IMR-90 (cell line): ENCODE measurements at places on chromosomes 2 and 18. TPM values are rescaled to one million over a fixed set of nuclear protein-coding genes. Genes with fewer than 3 reads are reported as not detected.

DNA sequence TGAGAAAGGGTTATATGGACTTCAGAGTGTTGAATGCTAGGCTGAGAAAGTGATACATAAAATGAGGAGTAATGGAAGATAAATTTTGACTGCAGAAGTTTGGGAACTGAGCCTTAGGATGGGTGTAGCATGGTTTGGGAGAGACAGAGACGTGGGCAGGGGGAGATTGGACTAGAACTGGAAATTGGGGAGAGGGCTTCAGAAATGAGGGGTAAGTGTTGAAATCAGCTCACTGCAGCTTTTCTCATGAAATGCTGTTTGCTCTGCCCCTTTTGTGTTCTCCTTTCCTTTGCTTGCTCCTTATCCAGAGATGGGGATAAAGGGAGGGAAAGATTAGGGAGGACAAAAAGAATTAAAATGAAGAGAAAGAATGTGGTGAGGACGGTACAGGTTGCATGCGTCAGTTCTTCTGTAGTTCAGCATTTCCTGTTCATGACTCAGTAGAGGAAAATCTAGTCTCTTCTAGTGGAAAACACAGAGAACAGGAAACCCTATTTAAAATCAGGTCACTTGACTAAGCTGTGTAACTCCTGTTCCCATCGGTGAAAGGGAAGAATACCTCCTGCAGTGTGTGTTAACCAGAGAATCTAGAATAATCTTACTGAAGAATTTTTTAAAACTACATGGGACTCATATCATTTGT, 105.6 kb downstream of the CRIM1 start:
- DNase-seq: peak; percentile 96

DNA sequence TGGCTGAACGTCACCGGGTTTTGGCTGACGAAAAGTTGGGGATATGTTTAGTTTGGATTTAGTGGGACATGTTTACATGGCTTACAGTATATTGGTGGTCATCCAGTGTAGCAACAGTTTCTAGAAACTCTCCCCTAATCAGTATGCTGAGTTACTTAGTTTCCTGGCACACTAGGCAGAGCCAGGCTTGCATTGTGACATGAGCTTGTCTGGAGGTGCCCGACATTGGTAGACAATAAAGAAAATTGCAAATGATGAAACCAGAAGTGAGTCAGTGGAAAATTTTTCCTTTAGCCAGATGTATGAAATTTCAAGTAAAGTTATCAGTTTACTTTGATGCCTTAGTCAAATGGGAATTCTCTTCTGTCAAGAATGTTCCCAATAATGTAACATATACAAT, 276.1 kb downstream of the RDH14 start:
- peak; percentile 12 for DNase-seq

Gene CD8B
- total RNA-seq: not detected in 2 replicates

GRCh38 chr2:98514096-98514639, 69.5 kb downstream of the INPP4A start:
- DNase-seq: no peak

GRCh38 chr18:13564579-13564978, 161.8 kb downstream of the FAM210A start:
- no peak for DNase-seq

Gene ZNF892
- total RNA-seq: 2.2 and 2.7 TPM in 2 replicates

- DNase-seq: no peak
Measured at GRCh38 chr2:45567288-45567963, 43.6 kb downstream of the SRBD1 start.

Gene LRRC30
- not detected in 2 replicates for total RNA-seq

GRCh38 chr18:31931163-31931885, 11.6 kb downstream of the TRAPPC8 start:
- peak; percentile 26 for DNase-seq

GRCh38 chr18:44590956-44591670, 89.6 kb upstream of the SETBP1 start:
- no peak for DNase-seq

Gene ALPG
- total RNA-seq: not detected in 2 replicates

Gene RBKS
- 0.83 and 1.1 TPM in 2 replicates for total RNA-seq

DNA sequence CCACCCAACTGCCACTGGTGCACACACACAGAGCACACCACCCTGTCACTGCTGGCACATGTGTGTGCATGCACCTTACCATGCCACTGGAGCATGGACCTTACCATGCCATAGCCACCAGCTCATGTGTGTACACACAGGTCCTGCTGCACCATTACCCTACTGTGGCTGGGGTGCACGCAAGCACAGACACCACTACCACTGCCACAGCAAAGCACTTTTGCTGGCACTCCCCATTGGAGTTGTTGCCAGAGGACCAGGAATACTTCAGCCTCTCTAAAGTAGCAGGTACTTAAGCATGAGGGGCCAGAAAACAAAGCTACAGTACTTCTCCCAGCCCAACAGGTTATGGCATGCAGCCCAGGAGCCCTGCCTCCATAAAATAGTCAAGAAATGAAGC, 404.8 kb downstream of the MBD2 start:
- DNase-seq: no peak

Gene LYG2
- not detected in 2 replicates for total RNA-seq

DNA sequence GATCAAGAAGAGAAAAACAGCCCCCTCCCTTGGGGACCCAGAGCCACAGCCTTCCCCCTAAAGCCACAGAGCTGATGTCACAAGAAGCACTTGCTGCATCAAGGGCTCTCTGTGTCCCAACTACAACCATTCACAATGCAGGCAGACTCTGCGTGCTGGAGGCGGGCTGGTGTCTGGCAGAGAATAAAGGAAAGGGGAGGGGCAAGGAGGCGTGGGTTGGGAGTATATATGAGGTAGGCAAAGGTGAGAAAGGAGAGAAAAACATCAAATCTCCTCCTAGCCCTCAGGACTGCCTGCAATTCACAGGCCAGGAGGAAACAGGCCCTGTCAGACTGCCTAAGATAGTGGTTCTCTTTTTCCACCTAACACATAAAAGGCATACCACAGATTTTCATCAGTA, 48.8 kb upstream of the IHH start:
- DNase-seq: no peak

Gene ZNF236
- 9.7 and 11.1 TPM in 2 replicates for total RNA-seq

DNA sequence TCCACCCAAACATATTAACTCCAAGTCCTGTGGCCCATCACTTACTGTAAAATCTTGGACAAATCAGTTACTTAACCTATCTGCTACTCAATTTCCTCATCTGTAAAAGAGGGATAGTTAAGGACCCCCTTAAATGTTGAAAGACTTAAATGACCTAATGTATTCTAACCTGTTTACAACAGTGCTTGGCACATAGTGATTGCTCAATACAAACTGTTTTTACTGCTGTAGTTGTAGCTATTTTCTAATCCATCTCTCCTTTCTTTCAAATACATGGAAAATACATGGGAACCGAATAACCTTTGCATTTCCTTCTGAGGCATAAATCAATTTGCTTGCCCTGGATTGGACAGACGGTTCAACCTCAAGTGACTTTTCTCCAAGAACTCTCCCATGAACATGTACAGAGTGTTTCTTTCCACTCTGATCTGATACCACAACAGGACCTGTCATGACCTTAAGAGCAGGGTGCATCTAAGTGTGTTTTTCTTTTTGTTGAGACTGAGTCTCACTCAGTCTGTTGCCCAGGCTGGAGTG, 2.7 kb downstream of the LNPK start:
- DNase-seq: no peak

Gene NR4A2
- total RNA-seq: 0.72 and 2.8 TPM in 2 replicates

Gene AFF3
- 13.9 and 14.3 TPM in 2 replicates for total RNA-seq

Gene PSMA8
- not detected in 2 replicates for total RNA-seq

DNA sequence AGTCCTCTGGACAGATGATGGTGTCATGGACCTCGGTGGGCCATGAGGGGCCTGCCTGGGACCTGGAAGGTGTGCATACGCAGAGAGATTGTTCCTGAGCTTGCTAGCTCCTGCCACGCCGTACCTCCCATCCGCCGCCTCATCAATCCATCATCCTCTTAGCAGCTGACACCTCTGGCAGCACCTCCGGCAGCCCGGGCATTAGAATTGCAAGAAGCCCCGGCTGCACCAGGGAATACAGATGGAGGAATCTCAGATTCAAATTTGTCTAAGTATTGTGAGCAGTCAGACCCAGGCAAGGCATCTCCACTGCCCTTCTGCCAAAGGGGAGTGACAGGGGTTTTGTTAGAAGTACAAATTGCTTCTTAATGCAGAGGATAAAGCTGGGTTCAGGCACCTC, 4.5 kb downstream of the C1QL2 start:
- no peak for DNase-seq

DNA sequence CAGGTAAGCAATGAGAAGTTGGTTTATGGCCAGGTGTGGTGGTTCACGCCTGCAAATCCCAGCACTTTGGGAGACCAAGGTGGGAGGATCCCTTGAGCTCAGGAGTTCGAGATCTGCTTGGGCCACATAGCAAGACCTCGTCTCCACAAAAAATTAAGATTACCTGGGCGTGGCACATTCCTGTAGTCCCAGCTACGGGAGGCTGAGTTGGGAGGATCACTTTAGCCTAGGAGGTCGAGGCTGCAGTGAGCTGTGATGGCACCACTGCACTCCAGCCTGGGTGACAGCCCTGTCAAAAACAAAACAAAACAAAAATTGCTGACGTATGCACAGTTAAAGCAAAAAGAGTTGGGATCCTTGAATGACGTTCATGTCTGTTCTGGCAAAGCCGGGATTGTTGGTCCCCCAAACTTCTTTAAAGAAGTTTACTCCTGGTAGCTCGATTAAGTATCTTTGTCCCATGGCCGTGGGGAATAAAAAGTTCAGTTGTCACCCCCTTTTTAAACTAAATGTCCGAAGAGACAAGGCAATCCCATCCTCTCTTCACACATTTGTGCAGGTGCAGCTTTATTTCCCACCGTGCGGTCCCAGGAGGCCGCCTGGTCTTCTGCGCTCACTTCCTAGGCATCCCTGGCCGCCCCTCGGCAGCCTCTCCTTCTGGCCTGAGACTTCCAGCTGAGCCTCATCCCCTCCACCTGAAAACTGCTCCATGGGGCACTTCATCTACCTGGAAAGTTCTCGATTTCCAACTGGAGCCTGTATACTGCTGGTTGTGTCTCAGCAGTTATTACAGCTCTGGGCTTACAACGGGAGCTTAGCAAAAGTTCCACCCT, 762 bp upstream of the SPOPL start:
- DNase-seq: no peak

DNA sequence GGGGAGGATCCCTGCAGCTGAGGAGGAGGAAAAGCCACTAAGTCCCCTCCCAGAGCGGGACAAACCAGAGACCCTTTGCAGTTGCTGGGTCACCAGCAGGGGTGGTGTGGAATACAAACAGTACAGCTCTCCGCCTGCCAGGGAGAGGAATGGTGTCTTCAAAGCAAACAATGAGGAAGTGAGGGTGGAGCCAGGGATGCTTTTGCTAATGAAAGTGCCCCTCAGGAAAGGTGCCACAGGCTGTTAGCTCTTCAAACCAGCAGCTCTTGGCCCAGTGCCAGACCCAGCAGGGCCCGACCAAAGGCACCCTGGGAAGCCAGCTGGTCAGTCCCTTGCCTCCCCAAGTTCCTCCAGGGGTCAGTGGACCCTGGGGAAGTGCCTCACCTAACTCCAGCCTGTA, 102.8 kb downstream of the HIBCH start:
- DNase-seq: no peak

GRCh38 chr2:85584857-85585780, 888 bp downstream of the VAMP5 start:
- peak; percentile 63 for DNase-seq

Gene SH3RF3
- total RNA-seq: 3.4 and 3.9 TPM in 2 replicates

DNA sequence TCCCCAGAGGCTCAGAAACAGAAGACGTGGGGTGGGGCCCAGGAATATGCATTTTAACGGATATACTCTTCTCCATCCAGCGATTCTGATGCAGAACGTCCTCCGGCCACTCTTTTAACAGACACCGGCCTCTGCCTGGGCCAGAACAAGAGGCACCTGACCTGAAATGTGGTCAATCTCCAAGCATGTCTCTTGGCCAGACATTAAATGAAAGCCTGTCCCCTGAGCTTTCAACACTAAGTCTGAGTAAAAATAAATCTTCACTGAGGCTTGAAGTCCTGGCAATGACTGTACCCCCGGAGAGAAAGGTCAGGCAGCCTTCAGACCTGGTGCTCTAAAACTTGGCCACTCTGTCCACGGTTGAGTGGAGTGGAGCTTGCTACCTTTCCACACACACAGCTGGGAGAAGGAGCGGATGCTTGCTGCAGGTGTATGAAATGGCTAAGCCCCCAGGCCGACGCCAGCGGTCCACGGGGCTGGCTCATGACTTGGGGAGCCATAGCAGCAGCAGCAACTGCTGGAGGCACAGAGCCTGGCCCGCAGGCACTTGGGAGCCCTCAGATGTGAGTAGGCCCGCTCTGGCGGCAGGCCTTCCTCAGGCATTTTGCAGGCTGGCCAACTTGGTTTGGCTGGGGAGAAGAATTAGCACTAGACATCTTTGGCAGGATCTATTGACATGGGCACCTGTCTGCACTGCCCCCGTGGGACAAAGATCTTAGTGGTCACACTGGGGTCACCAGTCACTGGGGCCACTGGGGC, 79.7 kb downstream of the TMEM17 start:
- no peak for DNase-seq

- DNase-seq: no peak
Measured at GRCh38 chr2:66426244-66427111, 8.4 kb upstream of the MEIS1 start.

- peak; percentile 47 for DNase-seq
Measured at GRCh38 chr2:178386986-178387597, 63.9 kb downstream of the PRKRA start.

DNA sequence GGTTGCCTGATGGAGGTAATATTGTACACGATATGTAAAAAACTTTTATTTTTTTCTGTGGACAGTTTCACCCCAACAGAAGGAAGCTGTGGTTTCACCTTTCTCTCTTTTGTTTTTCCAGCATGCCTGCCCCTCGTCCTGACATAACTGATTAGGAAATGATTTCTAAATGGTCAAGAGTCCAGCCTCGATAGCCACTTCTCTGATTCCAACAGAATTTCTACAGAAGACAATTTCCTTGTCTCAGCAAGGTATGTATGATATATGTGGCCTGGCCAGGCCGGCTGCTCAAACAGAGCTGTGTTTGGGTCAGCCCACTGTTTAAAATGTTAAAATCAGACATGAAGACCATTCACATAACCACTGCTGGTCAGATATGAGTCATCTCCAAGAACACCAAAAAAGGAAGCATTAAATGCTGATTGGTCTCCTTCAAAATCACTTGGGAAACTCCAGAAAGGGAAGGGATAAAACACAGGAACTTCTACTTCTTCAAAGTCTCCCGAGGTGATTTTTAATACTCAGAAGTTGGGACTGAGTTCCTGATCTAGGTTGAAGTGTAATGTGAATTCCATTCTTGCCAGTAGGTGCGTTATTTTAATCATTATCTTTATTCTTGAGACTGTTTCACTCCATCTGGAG, 22.3 kb downstream of the ATP8B1 start:
- DNase-seq: peak; percentile 94

Gene CRYGC
- not detected in 2 replicates for total RNA-seq

Gene ASTL
- not detected in 2 replicates for total RNA-seq

GRCh38 chr18:58570360-58571064, 58.4 kb downstream of the ALPK2 start:
- DNase-seq: no peak

DNA sequence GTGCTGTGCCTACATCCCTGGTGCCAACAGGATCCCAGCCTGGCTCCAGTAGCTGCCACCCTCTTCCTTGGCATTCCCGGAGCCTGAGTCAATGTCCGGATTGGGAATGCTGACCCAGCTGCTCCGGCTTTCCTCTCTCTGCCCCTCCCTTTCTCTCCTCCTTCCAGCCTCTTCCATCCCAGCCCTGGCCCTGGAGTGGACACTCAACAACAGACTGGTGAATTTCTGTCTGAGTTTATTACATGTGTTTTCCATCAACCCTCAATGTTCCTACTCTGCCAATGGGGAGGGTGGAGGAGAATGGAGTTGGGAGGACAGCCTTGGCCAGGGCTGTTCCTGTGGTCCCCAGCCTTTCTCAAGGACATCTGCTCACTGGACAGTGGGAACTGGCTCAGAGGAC, 917 bp upstream of the PRKAG3 start:
- no peak for DNase-seq

Gene MAPK4
- not detected in 2 replicates for total RNA-seq

Gene SCN9A
- total RNA-seq: 135 and 179 TPM in 2 replicates
